ENCODE measurements at places on chromosomes 7 and 10. TPM values are rescaled to one million over a fixed set of nuclear protein-coding genes. Genes with fewer than 3 reads are reported as not detected.

The GPR146 gene
- 5.6 TPM for total RNA-seq

DNA sequence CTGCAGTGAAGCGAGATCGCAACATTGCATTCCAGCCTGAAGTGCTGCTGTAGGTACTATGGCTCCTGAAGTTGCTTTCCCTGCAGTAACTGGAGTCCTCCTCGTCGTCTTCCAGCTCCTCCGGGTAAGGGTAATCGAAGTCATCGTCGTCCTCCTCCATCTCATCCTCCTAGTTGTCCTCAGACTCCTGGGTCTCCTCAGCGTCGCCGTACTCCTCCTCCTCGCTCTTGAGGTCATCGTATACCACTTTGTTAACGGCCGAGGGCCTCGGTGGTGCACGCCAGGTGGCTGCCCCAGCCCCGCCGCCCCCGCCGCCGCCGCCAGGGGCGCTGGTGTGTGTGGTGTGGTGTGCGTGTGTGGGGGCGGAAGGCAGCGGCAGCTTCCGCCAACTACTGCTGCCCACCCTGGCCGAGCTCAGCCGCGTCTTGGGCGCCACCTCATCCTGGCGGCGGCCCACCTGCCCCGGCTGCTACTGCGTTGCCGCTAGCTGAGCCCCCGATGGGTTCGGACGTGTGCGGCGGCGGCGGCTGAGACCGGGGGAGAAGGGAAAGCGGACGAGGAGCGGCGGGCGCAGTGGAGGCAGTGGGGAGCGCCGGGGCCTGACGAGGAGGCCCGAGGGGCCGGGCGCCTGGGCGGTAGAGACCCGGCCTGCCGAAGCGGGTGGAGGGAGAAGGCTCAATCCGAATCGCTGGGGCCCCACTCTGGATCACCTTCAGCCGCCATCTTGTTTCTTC lies 11.8 kb upstream of the ACBD5 start:
- peak; percentile 88 for DNase-seq

DNA sequence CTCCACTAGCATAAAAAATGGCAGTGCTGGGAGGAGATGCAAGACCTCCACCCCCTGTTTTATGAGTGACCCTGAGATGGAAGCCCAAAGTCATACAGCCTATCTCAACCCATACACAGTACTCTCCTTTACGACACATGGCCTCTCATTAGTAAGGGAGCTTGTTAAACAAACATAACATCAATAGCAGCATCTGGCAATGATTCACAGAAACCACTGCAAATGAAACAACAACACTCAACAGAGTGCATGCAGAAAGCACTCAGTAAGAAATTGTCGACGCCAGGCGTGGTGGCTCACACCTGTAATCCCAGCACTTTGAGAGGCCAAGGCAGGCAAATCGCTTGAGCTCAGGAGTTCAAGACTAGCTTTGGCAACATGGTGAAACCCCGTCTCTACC lies 27.5 kb upstream of the FIGNL1 start:
- DNase-seq = no peak

The IGFBP3 gene
- 0.25 TPM for total RNA-seq

GRCh38 chr10:26334232-26334931 lies 103.8 kb upstream of the APBB1IP start:
- DNase-seq = no peak

The GRID1 gene
- total RNA-seq = not detected

GRCh38 chr7:128914566-128915151 lies 4.2 kb upstream of the KCP start:
- DNase-seq = peak; percentile 33

- no peak for DNase-seq
Observed at GRCh38 chr10:72353028-72353964, 1.4 kb downstream of the DNAJB12 start.

- no peak for DNase-seq
Observed at GRCh38 chr7:27872356-27873275, 132.7 kb downstream of the TAX1BP1 start.

The PAXIP1 gene
- total RNA-seq = 23.9 TPM

- no peak for DNase-seq
Observed at GRCh38 chr7:112067200-112067599, 139.0 kb downstream of the DOCK4 start.

- peak; percentile 65 for DNase-seq
Observed at GRCh38 chr7:142632271-142633134, 116.8 kb upstream of the PRSS1 start.

DNA sequence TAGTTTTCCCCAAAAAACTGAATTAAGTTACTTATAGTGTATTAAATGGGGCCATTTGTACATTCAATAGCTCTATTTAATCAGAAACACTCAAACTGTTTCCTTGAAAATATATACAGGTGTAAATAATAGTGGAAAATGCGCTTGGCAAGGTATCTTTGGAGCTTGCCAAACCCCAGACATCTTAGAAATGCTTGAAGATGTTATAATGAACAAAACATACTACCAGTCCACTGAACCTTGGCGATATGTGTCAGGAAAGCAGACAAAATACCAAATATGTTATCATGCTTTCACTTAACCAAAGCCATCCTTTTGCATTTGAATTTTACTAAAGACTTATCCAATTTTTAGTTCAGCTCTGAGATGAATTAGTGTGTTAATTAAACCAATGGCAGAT lies 352.7 kb upstream of the SEMA3A start:
- no peak for DNase-seq

- DNase-seq = no peak
Observed at GRCh38 chr10:83932245-83932644, 207.1 kb upstream of the GHITM start.

The LRGUK gene
- total RNA-seq = 0.09 TPM

The SPDYE6 gene
- total RNA-seq = not detected

- peak; percentile 54 for DNase-seq
Observed at GRCh38 chr7:130151591-130152492, 53.4 kb downstream of the TMEM209 start.

DNA sequence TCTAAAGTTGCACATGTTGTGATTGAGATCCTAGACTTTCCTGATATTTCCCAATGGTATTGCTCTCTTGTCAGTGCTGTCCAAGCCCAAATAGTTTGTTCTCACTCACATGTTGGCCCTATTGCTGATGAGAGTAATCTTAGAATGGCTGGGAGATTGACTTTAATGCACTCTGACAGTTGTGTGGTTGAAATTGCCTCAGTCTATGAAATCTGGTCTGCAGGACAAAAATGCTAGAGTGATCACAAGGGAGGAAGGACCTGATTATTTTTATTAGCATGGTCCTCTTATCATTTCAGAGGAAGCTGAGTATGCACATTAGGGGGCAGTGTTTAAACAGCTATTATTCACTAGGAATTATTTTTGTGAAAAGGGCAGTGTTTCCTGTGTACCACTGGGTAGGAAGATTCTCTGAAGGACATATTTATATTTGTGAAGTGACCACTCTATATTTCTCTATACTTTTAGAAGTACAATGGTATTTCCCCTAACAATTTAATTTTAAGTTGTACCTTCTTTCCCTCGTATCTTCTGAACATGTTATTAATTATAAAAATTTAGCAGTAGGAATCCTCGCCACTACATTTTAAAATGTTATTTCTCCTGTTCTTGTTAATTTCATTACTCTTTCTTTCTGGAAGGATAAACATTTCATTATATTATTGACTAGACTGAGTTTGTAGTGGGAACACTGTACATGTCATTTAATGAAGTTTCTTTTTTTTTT lies 64.4 kb downstream of the SUGCT start:
- DNase-seq = no peak

- no peak for DNase-seq
Observed at GRCh38 chr10:1464881-1465417, 272.4 kb downstream of the ADARB2 start.

GRCh38 chr10:110694820-110695538 lies 50.8 kb downstream of the RBM20 start:
- DNase-seq = no peak

The OR2A5 gene
- total RNA-seq = not detected

- DNase-seq = no peak
Observed at GRCh38 chr10:47240173-47240572, 59.8 kb upstream of the GDF10 start.

All from activated CD8-positive, alpha-beta T cell treated with anti-CD3 and anti-CD28 coated beads for 36 hours (primary cell).